Stimulated activated CD4-positive, alpha-beta T cell treated with anti-CD3 and anti-CD28 coated beads, Interleukin-12 subunit alpha, Interleukin-12 subunit beta, amount 100 ng/mL, for 4 hours (primary cell): ENCODE measurements at places on chromosomes 4 and X.
A peak's percentile ranks its signal among the peaks of the same experiment; 100 is the strongest.

DNA sequence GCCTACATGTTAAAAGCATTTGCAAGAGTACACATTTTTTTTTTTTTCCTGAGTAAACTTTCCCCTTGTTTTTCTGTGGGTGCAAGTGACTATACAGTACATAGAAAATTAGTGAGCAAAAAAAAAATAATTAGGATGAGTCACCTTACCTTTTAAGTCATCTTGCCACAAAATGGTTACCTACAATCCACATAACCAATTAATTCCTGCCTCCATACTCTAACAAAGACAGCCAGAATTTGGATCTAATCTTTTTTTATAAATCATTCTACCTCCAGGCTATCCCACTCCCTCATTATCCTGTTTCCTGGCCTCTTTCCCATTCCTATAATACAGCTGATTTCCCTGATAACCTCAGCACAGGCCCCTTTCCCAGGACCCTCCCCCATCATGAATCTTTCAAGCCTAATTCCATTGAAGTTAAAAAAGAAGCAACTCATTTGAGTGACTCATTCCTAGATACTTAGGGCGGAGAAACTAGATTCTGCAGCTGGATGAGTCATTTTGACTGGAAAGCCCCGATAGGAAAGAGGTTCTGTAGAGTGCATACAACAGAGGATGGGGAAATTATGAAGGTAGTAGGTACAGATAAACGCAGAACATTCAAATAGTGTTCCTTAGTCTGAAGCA, 128.2 kb downstream of the C4orf51 start:
- peak; percentile 20 for DNase-seq

DNA sequence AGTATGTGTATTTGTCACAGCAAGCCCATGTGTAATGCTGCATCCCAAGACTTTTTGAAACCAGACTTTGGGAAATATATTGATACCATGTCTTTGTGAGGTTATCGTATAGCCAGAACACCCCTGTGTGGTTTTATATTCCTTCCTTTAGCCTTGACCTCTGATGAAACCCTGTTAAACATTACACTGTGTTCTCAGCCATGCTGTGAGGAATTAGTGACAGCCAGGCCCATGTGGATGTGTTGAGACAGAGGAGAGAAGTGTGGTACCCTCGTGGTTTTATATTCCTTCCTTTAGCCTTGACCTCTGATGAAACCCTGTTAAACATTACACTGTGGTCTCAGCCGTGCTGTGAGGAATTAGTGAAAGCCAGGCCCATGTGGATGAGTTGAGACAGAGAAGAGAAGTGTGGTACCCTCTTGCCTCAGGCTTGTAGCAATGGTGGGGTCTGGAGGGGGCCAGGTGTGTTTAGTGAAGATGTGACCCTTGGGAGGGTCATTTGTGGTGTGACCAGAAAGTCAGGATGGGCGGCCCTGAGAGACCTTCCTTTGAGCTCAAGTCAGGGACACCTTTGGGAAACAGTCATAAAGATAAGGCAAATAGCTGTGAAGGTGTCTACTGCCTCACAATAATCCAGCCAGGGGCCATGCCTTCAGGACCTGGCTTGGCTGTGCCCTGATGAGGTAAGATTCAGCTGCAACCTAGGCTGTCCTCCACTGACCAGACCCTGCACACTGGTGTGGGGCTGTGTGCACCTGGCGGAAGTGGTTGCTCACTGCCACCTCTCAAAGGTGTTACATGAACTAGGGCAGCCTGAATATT, 110.0 kb downstream of the IRF2 start:
- DNase-seq: no peak

- DNase-seq: no peak
Observed at GRCh38 chrX:23066588-23067281, 67.0 kb downstream of the DDX53 start.

- DNase-seq: no peak
Observed at GRCh38 chr4:189979196-189980047, 38.8 kb downstream of the FRG1 start.

- no peak for DNase-seq
Observed at GRCh38 chr4:113619526-113619925, 142.0 kb downstream of the CAMK2D start.

DNA sequence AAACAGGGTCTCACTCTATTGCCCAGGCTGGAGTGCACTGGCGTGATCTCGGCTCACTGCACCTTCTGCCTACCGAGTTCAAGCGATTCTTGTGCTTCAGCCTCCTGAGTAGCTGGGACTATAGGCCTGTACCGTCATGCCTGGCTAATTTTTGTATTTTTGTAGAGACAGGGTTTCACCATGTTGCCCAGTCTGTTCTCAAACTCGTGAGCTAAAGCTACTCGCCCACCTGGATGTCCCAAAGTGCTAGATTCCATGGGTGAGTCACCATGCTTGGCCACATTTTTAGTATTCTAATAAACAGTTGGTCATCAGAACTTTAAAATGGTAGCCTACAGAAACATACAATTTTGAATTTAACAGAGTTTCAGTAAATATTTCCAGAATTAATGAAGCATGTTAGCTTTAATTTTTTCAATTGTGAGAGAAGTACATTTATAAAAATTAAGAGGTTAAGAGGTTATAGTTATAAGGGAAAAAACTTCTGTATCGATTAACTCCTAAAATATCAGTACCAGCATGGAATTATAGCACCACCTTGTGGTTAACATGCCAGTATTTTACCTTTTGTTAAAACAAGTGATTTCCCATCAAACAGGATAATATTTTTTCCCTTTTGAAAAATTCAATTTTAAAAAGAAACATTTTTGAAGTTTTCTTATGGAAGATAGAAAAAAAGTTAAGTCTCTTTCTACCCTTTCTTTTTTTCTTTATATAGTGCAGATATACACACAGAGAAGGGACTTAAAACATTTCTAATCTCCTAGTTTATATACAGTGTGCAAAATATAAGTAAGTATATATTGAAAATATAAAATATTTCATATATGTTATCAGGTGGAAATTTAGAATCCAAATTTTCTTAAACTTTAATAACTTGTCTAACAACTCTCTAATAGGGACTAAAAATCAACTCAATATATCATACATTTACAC, 35.4 kb downstream of the CEP44 start:
- DNase-seq: no peak

DNA sequence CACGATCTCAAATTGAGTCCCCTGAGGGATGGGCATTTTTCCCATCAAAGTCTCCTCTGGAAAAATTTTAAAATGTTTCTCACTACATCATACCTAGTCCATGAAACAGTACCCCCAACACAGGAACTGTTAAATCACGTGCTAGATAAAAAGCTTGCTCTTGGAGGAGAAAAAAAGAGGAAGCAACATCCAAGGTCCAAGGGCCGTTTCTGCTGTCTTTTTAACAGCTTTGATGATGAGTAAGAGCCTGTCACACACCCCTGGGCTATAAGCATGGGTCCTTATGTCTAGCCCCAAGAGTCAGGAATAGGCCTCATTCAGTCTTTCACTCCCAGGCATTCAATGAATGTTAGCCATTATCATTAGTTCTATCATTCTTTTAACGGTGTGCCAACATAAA, 128.9 kb downstream of the SH3KBP1 start:
- no peak for DNase-seq

- DNase-seq: no peak
Observed at GRCh38 chrX:136710325-136710951, 62.5 kb downstream of the CD40LG start.

DNA sequence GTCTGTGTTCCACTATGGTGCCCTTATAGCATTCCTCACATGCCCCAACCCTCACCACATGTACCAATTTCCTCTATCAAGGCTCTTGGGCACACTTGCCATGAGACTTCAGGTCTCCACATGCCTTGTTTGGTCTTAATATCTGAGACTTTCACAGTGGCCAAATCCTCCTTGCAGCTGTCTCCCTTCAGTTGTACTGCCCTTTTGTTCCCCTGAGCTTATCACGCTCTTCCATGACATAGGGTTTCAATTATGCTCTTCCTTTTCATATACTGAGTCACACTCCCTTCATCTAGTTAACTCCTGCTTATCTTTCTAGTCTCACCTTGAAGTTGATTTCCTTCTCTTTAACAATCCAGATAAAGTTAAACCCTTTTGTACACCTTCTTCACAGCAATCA, 212.9 kb downstream of the PDHA2 start:
- DNase-seq: no peak

DNA sequence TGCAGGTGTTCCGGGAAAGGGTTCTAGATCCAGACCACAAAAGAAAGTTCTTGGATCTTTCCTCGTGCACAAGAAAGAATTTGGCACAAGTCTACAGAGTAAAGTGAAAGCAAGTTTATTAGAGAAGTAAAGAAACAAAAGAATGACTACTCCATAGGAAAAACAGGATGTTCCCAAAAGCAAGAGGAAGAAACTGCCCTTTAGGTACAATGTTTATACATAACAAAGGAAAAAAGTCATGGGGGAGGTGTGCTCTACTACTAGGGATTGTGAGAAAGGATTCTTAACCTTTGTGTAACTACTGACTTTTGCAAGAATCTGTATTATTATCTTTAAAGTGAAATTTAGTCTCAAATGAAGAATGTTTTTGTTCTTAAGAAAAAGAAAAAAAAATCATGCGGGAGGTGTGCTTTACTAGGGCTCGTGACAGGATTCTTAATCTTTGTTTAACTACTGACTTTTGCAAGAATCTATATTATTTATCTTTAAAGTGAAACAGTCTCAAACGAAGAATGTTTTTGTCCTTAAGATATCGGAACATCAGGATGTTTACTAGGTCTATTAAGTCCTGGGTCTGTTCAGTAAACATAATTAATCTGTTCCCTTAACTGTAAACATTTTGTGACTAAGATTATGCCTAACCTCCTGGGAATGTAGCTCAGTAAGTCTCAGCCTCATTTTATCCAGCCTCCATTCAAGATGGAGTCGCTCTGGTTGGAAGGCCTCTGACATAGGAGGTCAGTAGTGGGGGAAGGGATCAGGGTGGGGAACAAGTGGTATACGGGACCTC, 110.4 kb upstream of the BEND4 start:
- no peak for DNase-seq

DNA sequence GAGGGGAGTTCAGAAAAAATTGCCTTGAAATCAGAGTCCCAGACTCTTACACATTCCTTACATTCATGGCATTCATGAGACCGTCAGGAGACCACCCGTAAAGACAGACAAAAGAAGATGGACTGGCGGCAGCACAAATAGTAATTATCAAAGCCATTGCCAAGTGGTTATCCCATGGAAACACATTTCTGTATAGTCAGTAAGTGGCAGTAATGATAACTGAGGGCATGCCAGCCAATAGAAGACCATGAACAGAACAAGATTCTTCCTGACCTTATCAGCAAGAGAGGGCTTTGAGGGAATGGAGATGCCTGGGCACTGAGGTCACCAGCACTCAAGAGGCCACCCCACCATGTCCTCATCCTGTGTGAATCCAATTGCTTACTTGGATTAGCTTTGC, 121.7 kb upstream of the HCCS start:
- no peak for DNase-seq

DNA sequence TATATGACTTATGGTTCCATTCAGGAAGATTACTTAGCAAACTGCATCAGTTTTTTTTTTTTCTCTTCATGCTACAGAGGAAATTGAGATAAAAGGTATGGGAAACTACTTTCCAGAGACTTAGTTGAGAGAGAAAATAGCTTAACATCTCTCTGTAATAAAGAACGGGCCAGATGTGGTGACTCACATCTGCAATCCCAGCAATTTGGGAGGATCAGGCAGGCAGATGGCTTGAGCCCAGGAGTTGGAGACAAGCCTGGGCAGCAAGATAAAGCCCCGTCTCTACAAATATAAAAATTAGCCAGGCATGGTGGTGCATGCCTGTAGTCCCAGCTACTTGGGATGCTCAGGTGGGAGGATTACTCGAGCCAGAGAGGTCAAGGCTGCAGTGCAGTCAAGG, 271.2 kb upstream of the TENM3 start:
- no peak for DNase-seq

DNA sequence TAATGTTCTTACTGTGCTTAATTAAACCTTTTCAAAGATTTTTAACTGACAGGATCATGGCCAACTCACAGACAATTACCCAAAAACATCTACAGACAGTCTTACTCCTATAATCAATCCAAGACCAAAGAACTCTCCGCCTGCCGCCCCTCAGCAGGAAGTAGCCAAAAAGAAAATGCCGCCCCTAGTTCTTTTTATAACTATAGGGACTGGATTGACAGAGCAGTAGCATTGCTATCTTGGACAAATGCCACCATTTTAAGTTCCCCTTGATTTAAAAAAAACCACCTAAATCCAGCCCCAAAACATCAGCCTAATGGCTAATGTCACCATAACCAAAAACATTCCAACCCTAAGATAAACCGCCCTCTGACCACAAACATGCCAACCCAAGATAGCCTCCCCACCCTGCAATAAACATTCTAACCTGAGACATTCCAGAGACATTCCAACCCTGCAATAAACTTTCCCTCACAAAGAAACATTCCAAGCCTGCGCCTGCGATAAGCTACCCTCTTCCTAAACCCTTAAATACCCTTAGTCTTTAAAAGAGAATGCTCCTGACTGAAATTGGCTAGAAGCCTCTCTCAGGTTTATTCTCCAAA, 77.0 kb downstream of the COQ2 start:
- no peak for DNase-seq

DNA sequence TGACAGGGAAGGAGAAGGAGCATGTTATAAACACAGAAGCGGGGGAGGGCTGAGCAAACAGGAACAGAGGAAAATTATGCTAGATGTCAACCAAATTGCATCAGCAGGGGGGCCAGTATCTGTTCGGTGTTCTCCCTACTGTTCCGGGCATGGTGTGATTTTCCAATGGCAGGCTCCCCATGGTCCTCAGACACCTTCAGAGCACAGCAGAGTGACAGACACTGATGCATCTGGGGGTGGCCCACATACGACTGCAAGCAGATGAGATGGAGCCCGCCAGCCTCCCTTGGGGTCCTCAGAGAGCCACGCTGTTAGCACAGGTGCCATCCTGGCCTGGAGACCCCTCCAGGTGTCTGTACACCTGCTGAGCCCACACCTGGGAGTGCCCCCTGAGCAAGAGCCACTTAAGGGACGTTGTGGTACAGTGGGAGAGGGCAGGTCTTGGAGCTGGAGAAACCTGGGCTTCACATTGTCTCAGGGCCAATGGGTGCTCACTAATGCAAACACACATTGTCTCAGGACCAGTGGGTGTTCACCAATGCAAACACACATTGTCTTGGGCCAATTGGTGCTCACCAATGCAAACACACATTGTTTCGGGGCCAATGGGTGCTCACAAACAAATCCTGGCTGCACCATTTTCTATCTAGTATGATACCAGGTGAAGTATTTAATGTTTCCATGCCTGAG, 95.4 kb downstream of the SLC2A9 start:
- no peak for DNase-seq

GRCh38 chrX:9997524-9997923, 30.4 kb downstream of the CLDN34 start:
- peak; percentile 41 for DNase-seq

DNA sequence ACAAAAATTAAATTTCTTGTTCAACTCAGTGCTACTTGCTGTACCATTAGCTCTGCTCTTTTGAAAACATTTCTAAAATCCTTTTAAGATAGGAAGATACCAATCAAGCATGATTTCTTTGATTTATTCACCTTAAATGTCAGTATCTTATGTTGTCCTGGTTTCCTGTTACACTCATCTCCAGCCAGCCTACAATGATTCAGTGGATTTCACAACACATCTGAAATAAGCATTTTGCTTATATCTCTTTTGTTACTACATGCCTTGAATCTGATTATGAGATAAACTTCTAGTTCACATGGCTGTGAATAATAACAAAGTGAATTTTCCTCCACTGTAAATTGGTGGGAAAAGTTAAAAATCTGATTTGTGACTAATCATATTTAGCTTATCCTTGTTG, 112.5 kb upstream of the BMP3 start:
- no peak for DNase-seq
